ENCODE measurements at places on chromosomes 4 and X.

- H3K27me3 ChIP-seq = peaks cover 32% of the 10 kb centered on the region
- peak; percentile 11 for DNase-seq
- H3K36me3 ChIP-seq = no peaks in the 10 kb centered on the region
- peaks cover 15% of the 10 kb centered on the region for H3K4me1 ChIP-seq
- H3K4me3 ChIP-seq = no peak overlapping the region
Measured at GRCh38 chr4:144647095-144647561, 1.2 kb downstream of the HHIP start.

DNA sequence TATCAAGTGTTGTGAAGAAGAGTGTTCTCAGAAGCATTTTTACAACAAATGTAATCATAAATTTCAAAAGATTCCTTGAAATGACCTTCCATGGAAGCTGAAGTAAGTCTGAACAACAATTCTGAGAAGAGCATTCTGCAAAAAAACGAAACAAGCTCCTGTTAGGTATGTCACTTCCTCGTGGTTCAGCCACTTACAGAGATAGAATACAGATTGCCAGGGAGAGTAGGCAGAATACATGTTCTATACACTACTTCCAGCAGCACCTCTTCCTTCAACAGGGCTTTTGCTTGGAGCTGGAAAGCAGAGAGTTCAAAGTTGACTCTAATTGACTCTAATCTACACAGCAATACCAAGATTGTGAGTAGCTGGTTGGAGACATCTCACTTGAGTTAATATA is 274.5 kb downstream of the ADGRA3 start:
- H3K4me3 ChIP-seq = no peak overlapping the region
- H3K27ac ChIP-seq = no peak overlapping the region
- H3K36me3 ChIP-seq = no peaks in the 10 kb centered on the region

DNA sequence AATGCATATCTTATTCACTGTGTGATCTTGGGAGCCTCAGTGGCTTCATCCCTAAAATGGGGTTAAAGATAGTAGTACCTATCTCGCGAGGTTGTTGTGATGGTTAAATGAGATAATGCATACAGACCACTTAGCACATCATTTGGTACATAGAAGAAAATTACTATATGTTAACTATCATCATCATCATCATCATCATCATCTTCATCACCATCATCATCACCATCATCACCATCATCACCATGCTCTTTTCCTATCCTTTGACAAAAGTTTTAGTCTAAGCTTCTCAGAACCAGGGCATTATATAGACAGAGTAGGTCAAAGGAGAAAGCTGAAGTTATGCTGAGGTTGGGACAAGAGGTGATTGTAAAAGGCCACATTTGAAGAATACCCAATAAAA is 145.0 kb downstream of the GPC3 start:
- DNase-seq = no peak
- no peak overlapping the region for H3K27ac ChIP-seq
- H3K36me3 ChIP-seq = no peaks in the 10 kb centered on the region
- H3K4me3 ChIP-seq = no peak overlapping the region

DNA sequence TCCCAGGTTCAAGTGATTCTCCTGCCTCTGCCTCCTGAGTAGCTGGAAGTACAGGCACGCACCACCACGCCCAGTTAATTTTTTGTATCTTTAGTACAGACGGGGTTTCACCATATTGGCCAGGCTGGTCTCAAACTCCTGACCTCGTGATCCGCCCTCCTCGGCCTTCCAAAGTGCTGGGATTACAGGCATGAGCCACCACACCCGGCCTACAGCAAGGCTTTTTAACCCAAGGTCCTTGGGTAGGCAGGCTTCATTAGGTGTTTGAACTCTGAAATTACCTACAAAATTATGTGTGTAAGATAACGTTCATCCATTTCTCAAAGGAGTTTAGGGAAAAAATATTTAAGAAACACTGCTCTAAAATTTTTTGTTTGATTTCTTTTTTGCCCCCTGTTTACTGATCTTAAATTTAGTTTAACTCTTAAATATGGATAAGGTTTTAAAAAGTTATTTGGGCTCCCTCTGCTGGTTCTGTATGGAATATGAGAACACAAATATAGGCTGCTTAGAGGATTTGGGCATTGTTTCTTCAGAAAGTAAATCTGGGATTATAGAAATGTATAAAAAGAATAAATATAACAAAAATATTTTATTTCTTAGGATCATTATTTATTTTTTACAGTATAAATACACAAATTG is 92.8 kb downstream of the CBR4 start:
- DNase-seq = no peak
- no peaks in the 10 kb centered on the region for H3K36me3 ChIP-seq
- H3K4me1 ChIP-seq = no peaks in the 10 kb centered on the region
- no peak overlapping the region for H3K27ac ChIP-seq
- H3K4me3 ChIP-seq = no peak overlapping the region

GRCh38 chrX:119605464-119606279 is 552 bp downstream of the NKRF start:
- H3K27ac ChIP-seq = peak overlapping the region; percentile 93
- H3K27me3 ChIP-seq = no peaks in the 10 kb centered on the region
- DNase-seq = peak; percentile 54

GRCh38 chr4:537436-538264 is 38.4 kb downstream of the TMEM271 start:
- no peak overlapping the region for H3K27ac ChIP-seq
- H3K4me1 ChIP-seq = no peaks in the 10 kb centered on the region
- no peaks in the 10 kb centered on the region for H3K27me3 ChIP-seq
- no peak for DNase-seq
- H3K4me3 ChIP-seq = no peak overlapping the region
